Airway epithelial cell (primary cell): ENCODE measurements at places on chromosomes 4 and X. TPM values are rescaled to one million over a fixed set of nuclear protein-coding genes. Genes with fewer than 3 reads are reported as not detected.

The P2RY8 gene
- not detected in 2 replicates for total RNA-seq

The ATP8A1 gene
- total RNA-seq, result 0.14 and 0.74 TPM in 2 replicates

The TDO2 gene
- not detected in 2 replicates for total RNA-seq

The PWWP3B gene
- 0.65 and 0.99 TPM in 2 replicates for total RNA-seq
